ENCODE measurements at places on chromosomes 4 and X.

DNA sequence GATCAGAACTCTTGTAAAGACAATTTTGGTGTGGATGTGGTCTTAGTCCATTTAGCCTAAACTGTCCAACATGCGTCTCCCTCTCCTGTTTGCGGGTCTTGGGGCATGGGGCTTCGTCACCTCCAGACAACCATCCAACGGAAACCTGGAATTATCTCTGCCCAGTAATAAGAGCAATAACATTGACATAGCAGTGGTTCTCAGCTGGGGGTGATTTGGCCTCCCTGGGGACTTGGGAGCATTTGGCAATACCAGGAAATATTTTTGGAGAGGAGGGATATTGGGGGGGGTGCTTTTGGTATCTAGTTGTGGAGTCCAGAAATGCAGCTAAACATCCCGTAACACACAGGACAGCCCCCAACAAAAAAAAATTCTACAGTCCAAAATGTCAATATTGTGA lies 47.2 kb downstream of the SEL1L3 start:
- no peak for DNase-seq

GRCh38 chr4:170887396-170887795 lies 797.6 kb upstream of the AADAT start:
- no peak for DNase-seq

DNA sequence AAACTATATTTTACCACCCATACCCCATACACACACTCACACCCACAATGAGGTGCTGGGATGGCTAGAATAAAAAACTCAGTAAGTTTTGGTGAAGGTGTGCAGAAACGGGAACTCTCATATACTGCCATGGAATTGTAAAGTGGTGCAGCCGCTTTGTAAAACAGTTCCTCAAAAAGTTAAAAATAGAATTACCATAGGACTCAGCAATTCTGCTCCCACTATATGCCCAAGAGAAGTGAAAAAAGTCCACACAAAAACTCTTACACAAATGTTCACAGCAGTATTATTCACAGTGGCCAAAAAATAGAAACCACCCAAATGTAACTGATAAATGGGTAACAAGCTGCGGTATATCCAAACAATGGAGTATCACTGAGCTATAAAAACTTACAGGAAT lies 6.5 kb downstream of the CENPU start:
- no peak for DNase-seq

- no peak for DNase-seq
Measured at GRCh38 chr4:10088135-10089010, 28.2 kb downstream of the WDR1 start.

DNA sequence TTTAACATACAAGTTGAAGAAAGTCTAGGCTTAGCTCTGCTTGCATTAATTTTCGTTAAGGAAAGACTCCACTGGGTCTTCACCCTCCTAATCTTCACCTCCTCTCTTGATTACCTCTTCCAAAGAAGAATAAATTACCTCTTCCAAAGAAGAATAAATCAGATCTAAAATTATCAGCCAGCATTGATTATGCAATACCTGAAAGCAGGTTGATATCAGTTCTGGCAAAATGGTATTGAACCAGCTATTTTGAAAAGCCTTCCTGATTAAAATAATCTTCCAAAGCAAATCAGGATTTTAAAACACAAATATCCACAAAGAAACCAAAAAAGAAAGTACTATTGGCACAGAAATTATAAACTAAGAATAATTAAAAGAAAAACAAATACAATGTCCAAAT lies 36.9 kb downstream of the CDKL2 start:
- no peak for DNase-seq

GRCh38 chr4:124202099-124202498 lies 510.4 kb downstream of the ANKRD50 start:
- no peak for DNase-seq

DNA sequence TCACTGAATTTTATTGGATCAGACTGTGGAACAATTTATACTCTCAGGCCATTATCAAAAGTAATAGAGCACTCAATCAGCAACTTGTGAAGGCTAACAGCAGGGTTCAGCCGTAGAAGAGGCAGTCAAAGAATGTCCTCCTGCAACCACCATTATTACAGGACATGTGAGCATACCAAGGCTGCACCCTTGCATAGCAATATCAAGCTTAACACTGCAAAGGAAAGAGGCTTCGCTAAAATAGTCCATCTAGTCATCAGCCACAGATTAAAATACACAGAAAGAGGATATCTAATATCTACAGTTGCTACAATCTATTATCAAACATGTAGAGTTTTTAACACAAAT lies 42.9 kb upstream of the TMPRSS11B start:
- no peak for DNase-seq

- DNase-seq: no peak
Measured at GRCh38 chrX:140297273-140297672, 207.6 kb downstream of the SOX3 start.

DNA sequence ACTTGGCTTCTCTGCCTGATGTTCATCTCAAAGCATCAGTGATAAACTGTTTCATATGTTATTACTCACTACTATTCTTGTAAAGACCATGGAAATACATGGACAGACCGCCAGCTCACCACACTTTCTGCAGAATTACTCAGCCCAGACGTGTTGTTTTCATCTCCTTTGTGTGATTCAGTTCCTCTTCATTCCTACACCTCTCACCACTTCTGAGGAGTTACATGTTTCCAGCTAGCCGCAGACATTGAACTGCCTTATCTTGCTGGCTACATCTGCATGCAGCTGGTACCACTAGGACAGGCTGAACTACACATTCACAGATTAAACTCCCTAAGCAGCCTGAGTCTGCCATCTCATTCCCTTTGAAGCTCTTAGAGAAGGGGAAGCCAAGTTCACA lies 443.2 kb upstream of the FGF16 start:
- DNase-seq: no peak

DNA sequence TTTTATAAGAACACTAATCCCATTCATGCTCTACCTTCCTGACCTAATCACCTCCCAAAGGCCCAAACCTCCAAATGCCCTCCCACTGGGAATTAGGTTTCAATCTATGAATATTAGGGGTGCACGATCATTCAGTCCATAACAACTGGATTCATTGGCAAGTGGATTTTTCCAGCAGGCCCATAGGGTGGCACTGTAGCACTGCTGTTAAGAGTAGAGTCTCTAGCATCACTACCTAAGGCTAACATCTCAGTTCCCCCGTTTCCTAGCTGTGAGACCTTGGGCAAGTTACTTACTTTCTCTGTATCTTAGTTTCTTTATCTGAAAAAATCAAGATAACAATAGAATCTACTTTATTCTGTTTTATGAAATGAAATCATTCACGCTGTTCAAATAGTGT lies 315.8 kb downstream of the STIM2 start:
- peak; percentile 59 for DNase-seq

GRCh38 chr4:11628093-11628725 lies 199.5 kb upstream of the HS3ST1 start:
- no peak for DNase-seq

GRCh38 chr4:142818476-142818875 lies 27.6 kb downstream of the INPP4B start:
- no peak for DNase-seq

GRCh38 chr4:76182463-76182862 lies 31.2 kb downstream of the SCARB2 start:
- no peak for DNase-seq

DNA sequence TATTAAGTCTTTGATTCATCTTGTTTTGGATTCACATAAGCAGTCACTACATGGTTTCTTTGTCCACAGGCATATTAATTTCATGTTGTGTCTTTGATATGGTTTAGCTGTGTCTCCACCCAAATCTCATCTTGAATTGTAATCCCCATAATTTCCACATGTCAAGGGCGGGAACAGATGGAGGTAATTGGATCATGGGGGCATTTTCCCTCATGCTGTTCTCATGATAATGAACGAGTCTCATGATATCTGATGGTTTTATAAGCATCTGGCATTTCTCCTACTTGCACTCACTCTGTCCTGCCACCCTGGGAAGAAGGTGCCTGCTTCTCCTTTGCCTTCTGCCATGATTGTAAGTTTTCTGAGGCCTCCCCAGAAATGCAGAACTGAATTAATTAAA lies 1811.2 kb upstream of the PCDH10 start:
- no peak for DNase-seq

DNA sequence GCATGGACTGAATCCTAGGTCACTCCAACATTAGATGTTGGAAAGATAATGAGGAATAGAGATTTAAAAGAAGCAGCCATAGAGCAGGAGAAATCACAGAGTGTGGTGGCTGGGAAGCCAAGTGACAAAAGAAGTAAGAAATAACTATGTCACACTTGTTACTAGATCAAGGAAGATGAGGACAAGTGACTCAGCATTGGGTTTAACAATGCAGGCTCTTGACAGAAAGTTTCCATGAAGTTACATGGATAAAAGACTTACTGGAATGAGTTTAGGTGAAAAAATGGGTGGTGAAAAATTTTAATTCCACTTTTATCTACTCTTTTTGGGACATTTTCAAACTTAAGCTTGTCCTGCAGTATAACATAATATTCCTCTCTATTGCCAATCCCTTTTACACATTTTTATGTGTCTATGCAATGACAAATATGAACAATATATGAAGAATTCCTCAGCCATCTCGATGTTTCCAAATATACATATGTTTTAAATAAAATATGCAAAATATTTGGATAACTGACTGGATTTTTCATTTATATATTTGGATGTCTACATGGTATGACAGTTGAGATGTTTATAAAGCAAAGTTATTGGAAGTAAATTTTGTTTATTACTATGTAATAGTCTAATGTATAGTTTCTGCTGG lies 462.6 kb downstream of the IL15 start:
- DNase-seq: no peak

DNA sequence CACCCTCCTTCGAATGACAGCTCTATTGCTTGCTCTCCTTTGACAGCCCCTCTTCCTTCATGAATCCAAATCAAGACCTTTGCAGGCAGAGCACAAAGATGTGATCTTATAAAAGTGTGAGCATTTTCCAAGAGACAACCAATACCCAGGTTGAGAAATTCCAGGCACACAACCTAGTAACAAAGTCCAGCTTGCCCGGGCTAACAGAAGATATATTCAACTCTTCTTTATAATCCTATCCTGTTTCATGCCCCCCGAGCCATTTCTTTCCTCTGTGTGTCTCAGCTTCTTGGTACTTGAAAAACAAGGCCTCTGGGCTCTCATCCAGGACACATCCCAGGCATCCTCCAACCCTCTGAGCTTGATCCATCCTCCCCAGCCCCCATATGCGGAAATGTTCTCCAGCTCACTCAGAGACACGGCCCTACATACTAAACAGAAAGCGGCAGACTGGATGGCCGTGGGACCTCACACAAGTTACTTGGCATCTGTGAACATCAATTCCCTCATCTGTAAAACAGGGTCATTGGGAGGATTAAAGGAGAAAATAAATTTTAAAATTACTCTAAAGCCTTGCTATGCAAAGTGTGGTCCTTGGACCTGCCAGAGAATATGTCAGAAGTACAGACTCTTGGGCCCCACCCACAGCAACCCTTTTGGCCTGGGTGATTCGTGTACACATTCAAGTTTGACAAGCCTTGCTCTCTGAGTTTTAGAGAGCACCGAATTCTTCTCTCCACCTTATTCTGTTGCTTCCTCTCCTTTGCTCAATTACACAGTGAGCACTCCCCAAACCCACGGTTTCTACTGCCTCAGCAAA lies 627.0 kb downstream of the BCOR start:
- DNase-seq: no peak

DNA sequence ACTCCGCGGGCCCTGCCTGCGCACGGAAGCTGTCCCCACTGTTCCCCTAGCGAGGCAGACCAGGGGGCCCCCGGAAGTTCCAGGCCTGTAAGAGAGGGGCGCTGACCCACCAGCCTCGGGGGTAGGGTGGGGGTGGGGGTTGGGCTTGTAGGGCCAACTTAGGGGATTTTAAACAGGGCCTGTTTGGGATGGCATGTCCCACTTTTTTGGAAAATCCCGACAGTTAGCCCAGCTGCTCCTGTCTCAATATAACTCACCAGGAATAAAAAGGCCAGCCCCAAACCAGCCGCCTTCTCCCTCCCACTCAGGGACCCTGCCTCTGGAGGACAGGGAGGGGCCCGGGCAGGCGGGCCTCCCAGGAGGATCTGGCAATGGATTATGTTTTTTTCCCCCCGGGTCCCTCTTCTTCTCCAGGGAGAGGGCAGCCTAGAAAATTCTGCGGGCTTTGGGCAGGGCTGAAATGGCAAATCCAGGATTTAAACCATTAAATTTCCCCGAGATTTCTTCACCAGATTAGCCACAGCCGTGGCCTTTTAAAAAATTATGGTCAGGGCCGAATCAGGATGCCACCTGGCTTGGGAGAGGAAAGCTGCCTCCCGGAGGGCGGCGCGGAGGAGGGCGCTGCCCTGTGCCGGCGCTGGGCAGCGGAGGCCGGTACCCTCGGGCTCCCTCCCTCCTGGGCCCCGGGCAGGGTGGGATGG lies 957 bp downstream of the PPP2R2C start:
- DNase-seq: peak; percentile 46

DNA sequence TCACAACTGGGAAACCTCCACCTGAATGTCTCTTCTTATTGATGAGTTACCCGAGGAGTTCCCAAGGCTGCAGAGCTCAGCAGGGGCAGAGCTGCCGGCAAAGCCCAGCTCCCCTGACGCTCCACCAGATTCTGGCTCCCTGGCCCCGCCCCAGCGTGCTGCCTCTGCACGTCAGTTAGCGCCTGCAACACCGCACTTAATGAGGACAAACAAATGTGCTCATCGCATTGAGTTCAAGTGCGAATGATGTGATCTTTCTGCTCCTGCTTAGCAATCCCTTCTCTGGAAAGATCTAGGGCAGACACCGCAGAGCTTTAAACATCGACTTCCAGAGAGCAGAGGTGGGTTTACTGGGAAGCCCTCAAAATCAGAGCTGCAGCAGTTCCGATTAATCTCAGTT lies 55.5 kb upstream of the FBXW7 start:
- DNase-seq: peak; percentile 71

DNA sequence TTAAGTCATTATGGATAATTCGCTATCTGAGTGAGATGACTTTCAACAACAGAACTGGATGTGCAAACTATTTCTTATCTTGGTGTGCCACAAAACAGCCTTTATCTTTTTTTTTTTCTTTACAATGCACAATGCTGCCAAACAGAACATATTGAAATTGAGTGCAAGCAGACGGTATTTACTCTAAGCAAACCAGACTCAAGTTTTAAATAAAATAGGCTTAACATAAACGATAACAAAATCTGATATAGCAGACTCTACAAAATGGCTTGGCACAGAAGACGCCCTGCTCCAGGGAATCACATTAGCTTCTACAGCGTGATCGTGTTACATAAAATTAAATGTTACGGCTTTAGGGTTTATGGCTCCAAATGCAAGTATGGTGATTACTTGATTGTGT lies 9.6 kb upstream of the STK32B start:
- no peak for DNase-seq

GRCh38 chrX:107542500-107542899 lies 85.8 kb upstream of the PRPS1 start:
- DNase-seq: no peak

Measured in ecto neural progenitor cell (in vitro differentiated cells).